Stimulated activated memory B cell treated with anti-CD40 and anti-IgM and Interleukin-4, amounts not matched to agents 10 μg/mL and 1 μg/mL and 100 μg/mL, for 72 hours (primary cell): ENCODE measurements at places on chromosomes 11 and 22.
A peak's percentile ranks its signal among the peaks of the same experiment; 100 is the strongest.

GRCh38 chr22:29700900-29701154 is 19.0 kb upstream of the CABP7 start:
- peaks cover 29% of the 10 kb centered on the region for H3K27me3 ChIP-seq
- H3K27ac ChIP-seq: no peak overlapping the region
- ATAC-seq: no peak
- no peak overlapping the region for H3K4me3 ChIP-seq
- H3K36me3 ChIP-seq: peaks cover 29% of the 10 kb centered on the region

- no peaks in the 10 kb centered on the region for H3K27me3 ChIP-seq
- no peaks in the 10 kb centered on the region for H3K4me1 ChIP-seq
- no peak overlapping the region for H3K4me3 ChIP-seq
Observed at GRCh38 chr11:19499999-19500398, 212.6 kb upstream of the NAV2 start.

DNA sequence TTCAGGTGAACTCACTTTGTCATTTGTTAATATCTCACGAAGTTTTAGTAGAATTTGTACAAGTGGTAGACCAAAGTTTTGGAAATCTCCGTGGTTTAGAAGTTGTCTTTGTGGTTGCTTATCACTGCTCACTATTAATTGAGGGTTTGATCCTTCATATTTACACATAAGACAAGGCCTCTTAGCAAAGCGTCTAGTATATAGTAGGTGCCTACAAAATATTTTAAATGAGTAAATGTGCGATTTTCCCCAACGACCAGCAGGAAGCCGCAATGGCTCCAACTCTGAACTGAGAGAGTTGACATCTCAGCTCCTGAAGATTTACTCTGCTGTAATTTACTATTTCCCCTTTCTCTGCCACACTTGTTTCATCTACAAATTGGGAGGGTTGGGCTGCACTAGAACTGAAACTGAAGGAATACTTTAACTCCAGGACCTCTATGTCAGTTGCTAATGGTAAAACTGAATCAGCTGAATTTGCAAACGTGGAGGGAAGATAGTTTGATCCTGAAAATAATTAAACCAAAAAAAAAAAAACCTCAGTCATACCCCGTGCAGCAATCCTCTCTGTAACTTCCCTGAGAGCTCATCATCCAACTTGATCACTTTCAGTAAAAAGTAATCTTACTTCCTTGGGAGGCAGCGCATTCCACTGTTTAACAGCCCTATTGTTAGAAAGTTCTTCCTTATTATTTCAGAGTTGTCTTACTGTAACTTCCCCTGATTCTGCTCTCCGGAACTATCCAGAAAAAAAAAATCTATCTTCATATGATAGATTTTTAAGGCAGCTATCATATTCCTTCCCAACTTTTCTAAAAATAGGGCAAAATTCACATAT is 1.3 kb upstream of the SBF2 start:
- H3K36me3 ChIP-seq: peaks cover 2% of the 10 kb centered on the region
- H3K4me1 ChIP-seq: peaks cover 46% of the 10 kb centered on the region
- H3K27me3 ChIP-seq: peaks cover 25% of the 10 kb centered on the region
- peak overlapping the region; percentile 75 for H3K4me3 ChIP-seq
- H3K27ac ChIP-seq: no peak overlapping the region

DNA sequence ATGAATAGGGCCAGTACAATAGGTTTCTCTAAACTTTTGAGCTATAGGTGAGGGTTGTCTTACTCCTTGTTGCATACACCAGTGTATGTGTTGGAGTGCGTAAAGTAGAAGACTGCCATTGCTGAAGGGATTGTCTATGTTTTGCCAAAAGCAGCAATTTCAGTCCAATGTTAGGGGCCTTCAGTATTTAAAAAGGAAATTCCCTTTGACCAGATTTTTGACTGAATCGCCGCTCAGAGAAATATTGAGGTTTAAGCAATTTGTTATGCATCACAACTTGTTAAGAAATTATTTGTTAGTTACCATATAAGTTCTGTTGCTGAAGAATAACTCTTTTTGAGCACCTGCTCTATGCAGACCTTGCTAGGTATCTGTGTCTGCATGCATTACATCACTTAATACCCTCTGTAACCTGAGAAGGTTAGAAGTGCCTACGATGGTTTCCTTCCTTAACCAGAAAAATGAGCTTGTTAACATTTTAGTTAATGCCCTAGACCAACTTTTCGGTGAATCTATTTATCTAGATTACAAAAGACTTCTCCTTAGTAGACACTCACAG is 33.9 kb downstream of the MMP20 start:
- ATAC-seq: peak; percentile 31
- no peaks in the 10 kb centered on the region for H3K27me3 ChIP-seq
- peaks cover 33% of the 10 kb centered on the region for H3K4me1 ChIP-seq
- H3K36me3 ChIP-seq: no peaks in the 10 kb centered on the region

DNA sequence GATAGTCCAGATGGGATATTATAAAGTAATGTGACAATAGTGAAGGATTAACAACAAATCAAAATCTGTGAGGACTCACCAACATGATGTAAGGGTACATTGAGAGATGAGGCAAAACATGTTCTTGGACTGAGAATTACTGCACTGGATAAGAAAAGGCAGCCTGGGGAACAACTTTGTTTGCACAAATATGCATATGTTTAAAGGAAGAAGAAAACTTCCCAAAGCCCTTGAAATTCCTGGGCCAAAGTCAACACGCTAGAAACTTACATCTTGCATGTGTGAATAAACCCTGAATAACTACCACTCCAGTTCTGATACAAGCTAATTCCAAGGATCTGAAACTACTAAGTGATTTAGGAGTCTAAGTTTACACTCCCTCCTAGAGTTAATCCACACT is 1.1 kb downstream of the OR52A5 start:
- no peaks in the 10 kb centered on the region for H3K4me1 ChIP-seq
- ATAC-seq: no peak
- no peaks in the 10 kb centered on the region for H3K36me3 ChIP-seq
- H3K27me3 ChIP-seq: no peaks in the 10 kb centered on the region

GRCh38 chr11:28242596-28242995 is 134.4 kb downstream of the METTL15 start:
- H3K27me3 ChIP-seq: no peaks in the 10 kb centered on the region
- no peaks in the 10 kb centered on the region for H3K4me1 ChIP-seq
- H3K36me3 ChIP-seq: peaks cover 40% of the 10 kb centered on the region
- H3K27ac ChIP-seq: no peak overlapping the region

DNA sequence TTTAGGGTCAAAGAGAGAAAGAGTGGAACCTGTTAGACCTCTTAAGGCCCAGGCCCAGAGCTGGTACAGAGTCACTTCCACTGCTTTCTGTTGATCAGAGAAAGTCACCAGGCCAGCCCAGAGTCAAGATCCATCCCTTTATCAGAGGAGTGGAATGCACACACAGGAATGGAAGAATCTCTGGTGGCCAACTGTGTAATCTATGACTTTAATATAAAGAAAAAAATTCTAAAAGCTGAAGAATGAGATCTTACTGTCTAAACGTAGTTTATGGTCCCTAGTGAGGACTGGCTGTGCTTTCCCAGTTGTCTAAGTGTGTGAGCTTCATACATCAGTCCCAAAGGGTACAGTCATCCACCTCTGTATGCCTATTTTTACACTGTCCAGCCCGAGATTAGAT is 51.0 kb downstream of the PPFIBP2 start:
- H3K4me3 ChIP-seq: no peak overlapping the region
- H3K36me3 ChIP-seq: peaks cover 71% of the 10 kb centered on the region
- peaks cover 19% of the 10 kb centered on the region for H3K4me1 ChIP-seq
- H3K27me3 ChIP-seq: no peaks in the 10 kb centered on the region
- ATAC-seq: no peak

DNA sequence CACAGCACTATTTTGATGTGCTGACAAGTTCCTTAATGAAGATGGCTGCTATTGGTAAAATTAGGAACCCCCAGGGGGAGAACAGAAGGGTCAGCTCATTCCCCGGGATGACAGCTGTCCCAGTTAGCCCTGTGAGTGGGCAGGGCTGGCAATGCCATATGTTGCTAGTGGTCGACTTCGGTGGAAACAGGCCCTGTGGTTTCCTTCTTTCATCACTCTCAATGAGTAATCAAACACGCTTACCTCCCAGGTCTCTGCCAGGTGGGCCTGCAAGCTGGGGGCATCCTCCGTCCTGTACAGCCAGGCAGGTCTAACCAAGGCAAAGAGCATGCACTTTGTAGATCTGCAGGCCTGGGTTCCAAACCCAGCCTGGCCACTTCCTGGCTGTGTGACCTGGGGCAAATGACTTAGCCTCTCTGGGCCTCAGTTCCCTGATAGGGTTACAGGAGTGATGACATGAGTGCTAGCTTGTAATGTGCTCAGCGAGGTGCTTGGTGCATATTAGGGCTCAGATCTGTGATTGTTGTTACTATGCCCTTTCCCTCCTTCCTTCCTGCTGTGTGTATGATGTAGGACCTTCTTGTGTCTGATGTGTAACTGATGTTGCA is 85.2 kb downstream of the TSPAN18 start:
- H3K4me3 ChIP-seq: no peak overlapping the region
- H3K27ac ChIP-seq: no peak overlapping the region
- no peak for ATAC-seq
- H3K4me1 ChIP-seq: no peaks in the 10 kb centered on the region

GRCh38 chr11:15674756-15675155 is 560.0 kb downstream of the INSC start:
- ATAC-seq: no peak
- H3K4me3 ChIP-seq: no peak overlapping the region
- H3K4me1 ChIP-seq: no peaks in the 10 kb centered on the region
- H3K36me3 ChIP-seq: no peaks in the 10 kb centered on the region

DNA sequence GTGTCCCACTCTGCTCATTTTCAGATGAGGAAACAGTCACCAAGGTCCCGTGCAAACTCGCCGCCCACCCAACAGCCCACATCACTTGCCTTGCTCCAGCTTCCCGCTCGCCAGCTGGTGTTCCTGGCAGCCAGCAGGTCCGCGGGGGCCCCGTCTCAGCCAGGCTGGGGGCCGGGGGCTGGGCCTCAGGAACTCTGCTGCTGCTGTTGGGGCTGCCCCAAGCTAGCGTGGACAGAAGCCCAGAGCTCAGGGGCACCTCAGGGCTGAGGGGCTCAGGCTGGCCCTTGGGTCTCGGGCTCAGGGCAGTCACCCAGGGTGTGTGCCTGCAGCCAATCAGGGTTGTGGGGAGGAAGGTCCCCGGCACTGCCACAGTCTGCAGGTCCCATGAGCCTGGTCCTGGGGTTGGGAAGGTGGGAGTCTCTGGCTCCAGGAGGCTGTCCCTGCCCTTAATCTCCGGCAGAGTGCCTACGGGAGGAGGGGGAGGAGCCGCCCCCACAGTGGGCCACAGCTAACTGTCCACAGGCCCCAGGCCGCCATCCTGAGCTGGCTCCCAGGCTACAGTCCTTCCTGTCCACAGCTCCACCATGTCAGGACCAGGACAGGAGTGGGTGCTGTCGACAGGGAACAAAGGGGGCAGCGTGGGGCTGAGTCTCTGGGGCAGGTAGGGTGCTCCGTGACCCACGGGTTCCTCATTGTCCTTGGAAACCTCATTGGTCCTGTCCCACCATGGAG is 65.2 kb downstream of the ARFGAP3 start:
- H3K4me1 ChIP-seq: no peaks in the 10 kb centered on the region
- peaks cover 25% of the 10 kb centered on the region for H3K36me3 ChIP-seq
- peaks cover 12% of the 10 kb centered on the region for H3K27me3 ChIP-seq
- H3K27ac ChIP-seq: no peak overlapping the region
- ATAC-seq: no peak

DNA sequence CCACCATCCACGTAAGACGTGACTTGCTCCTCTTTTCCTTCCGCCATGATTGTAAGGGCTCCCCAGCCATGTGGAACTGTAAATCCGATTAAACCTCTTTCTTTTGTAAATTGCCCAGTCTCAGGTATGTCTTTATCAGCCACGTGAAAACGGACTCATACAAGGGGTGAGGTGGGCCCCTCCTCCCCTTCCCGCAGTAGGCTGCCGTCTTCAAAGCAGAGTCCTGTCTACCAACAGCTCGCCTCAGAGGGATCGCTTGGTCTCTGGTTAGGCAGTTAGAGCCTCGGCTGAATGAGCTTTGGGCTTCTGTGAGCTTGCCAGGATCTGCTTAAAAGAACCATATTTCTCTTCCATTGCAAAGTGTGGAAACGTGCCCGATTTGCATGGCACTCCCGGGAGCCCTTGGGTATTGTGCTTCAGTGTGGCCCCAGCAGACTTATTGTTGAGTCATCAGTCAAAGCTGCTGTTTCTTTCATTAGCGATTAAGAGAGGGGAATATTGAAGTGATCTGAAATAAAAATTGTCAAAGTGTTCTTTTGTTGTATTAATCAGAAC is 338.3 kb downstream of the TBC1D22A start:
- H3K27ac ChIP-seq: no peak overlapping the region
- peaks cover 6% of the 10 kb centered on the region for H3K4me1 ChIP-seq
- no peak overlapping the region for H3K4me3 ChIP-seq
- H3K27me3 ChIP-seq: no peaks in the 10 kb centered on the region
